ENCODE measurements at places on chromosomes 12 and 14.

GRCh38 chr12:130859161-130859560 is 12.7 kb upstream of the RAN start:
- DNase-seq = no peak

- peak; percentile 20 for DNase-seq
Measured at GRCh38 chr12:82650627-82651337, 35.9 kb upstream of the TMTC2 start.

DNA sequence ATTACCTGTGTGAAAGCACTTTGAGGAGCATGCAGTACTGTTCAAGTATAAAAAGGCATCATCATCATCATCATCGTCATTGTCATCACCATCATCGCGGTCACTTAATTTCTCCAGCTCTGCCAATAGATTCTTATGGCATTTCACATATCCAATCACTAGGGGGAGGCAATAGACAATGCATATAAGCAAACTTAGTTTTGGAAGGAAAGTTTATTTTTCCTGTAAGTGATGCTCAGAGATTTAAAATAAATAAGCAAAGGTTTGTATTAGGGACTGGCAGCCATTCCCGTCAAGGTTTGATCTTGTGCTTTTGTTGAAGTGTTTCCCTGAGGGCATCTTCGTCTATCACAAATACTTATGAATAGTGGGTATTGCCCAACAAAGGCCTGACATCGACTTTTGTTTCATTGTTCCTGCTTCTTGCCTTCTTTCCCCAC is 127.4 kb downstream of the KTN1 start:
- peak; percentile 40 for DNase-seq

DNA sequence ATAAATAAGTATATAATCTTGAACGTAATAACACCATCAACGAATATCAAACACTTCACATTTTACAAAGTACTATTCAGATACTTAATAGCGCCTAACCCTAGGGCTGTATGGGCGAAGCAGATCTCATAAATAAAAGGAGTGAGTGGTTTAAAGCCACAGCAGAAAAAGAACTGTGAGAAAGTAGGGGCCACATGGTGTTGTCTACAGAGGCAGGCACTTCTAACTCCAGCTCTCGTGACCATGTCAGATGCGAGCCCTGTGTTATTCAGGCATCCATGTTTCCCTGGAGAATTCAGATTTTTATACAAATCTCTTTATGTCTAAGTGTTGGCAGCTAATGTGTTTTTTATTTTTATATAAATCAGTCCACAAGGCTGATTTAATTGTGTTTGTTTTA is 212.2 kb downstream of the FBXL14 start:
- DNase-seq = no peak

DNA sequence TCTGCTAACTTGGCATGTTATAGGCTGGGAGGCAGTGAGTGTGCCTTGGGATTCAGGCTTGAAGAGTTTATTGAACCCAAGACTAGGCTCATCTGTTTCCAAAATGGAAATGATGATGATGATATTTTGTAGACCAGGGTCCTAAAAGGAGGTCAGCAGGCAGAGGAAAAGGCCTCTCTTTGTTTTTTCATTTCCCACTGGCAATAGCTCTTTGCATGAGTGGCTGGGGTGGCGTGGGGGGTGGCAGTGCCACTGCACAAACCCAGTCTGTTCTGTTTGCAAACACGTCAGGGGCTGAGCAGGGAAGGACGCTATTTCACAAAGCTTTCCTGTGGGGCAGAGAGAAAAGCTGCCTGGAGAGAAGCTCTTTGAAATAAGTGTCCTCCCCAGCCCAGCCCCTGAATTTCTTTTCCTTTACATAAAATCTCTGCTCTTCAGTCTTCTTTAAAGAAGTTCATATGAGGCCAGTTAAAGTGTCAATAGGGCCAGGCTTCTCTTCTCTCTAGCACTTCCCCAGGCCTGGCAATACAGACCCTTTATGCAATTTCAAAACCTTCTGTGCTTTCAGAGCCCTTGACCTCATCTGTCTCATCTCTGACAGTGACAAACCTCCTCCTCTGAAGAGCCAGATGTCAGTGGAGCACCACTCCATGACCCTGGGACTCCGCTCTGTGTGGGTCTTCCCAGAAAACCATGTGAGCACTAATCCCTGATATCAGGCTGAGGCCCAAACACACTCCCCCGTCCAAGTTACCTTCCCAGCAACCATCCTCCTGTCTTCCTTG is 72.8 kb downstream of the ZNF664 start:
- DNase-seq = no peak

- no peak for DNase-seq
Measured at GRCh38 chr12:12804432-12804886, 8.7 kb upstream of the DDX47 start.

DNA sequence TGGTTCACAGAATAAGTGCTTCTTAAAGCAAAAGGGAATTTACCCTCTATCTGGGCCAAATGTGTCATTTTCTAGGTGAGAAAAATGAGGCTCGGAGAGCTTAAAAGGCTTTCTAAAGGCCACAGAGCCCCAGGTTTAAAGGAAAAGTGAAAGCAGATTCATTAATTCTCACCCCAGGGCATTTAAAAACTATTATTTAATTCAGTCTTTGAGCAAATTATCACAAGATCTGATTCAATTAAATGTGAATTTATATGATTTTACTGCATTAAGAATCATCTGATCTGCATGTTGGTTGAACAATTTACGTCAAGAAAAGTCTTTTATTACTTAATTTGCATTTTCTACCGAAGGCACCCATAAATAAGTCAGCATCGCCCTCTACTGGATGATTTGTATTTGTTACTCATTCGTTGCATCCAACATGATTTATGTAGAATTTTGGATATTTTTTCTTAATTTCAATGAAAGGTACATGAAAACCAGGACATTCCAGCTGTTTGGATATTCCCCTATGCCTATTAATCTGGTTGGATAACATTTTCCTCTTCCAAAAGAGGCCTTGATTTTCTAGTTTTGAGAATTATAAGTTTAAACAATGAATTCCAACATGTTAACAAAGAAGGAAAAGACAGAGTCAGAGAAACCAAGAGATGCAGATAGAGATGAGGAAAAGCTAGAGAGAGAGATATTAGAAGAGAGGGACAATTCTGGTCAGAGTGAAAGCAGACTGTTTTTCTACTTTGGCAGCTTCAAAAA is 19.1 kb upstream of the DHRS7 start:
- DNase-seq = peak; percentile 88

- no peak for DNase-seq
Measured at GRCh38 chr14:26765301-26765700, 167.5 kb upstream of the NOVA1 start.

GRCh38 chr12:100427078-100427477 is 46.6 kb upstream of the NR1H4 start:
- no peak for DNase-seq

DNA sequence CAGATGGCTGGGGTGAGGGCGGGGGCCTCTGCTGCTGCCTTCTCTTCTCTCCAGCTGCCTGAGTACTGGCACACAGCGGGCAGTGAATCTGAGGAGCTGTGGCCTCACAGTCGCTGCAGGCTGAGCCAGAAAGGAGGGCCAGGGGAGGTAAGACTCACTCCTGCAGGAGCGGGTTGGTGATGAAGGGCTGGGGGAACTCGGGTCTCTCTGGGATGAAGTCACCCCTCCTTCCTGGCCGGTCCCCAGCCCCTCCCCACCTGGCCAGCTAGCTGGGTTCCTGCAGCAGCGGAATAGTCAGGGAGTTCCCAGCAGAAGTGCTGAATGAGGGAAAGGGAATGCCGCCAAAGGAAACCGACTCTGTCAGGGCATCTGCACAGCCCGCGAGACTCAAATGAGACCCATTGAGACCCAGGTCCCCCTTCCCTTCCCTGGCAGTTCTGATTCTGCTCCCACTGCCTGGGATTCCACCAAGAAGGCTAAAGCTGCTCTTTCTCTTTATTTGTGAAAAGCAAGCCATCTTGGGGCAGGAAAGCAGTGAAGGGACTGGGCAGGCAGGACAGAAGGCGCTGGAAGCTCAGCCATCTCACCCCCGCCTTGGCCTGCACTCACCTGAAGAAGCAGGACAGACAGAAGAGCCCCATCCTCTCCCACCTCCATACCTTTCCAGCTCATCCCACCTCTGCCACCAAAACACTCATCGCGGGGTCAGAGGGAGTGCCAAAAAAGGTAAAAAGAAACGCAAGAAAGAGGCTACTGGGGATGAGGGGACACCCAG is 5.3 kb downstream of the NGB start:
- no peak for DNase-seq

DNA sequence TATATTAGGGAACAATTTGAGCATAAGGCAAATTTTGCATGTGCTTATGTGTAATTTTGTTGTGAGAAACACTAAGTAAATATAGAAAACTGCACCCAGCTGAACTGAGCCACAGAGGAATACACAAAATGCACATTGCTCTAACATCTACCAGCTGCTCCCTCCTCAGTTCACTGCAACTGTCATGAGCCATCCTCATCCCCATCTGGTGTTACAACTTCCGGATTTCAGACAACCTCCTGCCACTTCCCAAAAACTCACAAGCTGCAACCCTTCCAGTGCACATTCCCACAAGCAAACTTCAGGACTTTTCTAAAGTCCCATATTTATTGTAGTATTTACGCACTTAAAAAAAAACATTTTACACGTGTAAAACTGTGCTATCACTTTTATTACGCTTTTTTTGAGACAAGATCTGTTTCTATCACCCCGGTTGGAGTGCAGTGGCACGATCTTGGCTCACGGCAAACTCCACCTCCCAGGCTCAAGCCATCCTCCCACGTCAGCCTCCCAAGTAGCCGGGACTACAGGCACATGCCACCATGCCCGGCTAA is 169.1 kb upstream of the TBX3 start:
- no peak for DNase-seq

DNA sequence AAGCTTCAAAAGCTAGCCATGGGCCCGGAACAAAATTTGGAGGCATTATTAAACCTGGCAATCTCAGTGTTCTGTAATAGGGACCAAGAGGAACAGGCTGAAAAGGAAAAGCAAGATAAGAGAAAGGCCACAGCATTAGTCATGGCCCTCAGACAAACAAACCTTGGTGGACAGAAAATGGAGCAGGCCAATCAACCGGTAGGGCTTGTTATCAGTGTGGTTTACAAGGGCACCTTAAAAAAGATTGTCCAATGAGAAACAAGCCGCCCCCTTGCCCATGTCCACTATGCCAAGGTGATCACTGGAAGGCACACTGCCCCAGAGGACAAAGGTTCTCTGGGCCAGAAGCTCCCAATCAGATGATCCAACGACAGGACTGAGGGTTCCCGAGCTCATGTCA is 653.9 kb upstream of the TMEM132C start:
- no peak for DNase-seq

DNA sequence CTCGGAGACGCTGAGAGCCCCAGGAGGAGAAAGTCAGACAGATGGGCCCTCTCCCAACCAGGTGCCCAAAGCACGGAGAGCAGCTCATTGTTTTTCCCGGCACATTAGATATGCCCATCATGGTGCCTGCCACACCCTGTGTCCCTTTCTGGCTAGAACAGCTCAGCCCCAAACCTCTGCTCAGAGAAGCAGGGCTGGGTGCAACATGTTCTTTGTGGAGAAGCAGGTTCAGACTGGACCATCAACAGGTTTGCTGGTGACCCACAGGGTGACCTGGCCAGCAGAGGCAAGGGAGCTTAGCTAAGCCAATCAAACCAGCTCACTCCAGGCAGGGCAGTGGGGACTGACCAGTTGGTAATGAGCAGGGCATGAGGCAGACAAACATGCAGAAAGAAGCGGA is 13.4 kb downstream of the RAB15 start:
- DNase-seq = no peak

DNA sequence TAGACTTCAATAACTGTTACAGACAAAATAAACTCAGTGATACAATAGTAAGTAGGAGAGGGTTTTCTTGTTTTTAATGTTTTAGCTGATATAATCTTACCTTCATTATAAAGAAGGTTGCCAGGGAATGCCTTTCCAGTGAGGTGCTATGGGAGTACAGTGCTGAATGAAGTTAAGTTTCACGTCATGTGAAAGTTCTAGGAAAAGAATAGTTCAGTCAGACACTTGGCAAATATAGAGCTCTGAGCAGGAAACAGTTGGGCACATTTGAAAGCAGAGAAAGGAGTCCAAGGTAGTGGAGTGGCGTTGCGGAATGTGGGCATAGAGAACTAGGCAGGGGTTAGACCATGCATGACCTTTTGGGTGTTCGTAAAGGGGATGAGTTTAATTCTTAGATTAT is 88.6 kb upstream of the DCN start:
- DNase-seq = no peak

GRCh38 chr12:98064501-98064900 is 450.9 kb upstream of the TMPO start:
- no peak for DNase-seq

GRCh38 chr12:89417246-89417977 is 65.1 kb upstream of the DUSP6 start:
- DNase-seq = no peak

- DNase-seq = no peak
Measured at GRCh38 chr14:99581938-99582337, 22.1 kb downstream of the CCDC85C start.

DNA sequence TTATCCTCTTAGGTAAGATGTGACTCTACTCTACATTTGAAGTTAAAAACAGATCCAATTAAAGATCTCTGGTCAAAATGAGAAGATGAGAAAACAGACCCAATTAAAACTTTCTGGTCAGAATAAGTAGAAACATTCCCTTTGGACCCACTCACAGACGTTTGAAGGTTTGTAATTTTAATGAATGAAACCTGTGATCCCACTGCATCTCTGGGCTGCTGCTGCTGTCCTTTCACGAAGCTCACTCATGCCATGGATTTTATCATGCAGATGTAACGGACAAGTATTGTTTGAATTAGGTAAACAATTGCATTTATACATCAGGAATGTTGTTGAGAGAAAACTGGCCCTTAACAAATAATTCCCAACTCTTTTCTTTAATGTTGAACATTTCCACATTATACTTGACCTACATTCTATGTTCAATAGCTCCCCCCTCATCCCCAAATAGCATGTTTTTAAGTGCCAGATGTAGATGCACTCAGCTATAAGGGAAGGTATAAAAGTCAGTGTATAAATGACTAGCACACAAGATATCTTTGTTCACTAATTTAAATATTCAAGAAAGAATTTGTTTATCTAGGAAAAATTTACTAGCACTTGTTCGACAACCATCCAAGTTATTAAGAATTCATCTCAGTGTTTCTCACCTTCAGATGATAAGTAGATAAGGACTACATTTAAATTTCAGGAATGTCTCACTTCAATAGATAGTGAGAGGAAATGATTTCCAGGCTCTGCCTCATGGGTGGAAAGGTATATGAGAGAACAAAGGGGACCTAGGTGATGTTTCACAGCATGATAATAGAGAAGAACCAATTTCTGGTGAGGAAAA is 202.3 kb upstream of the LMNTD1 start:
- no peak for DNase-seq

DNA sequence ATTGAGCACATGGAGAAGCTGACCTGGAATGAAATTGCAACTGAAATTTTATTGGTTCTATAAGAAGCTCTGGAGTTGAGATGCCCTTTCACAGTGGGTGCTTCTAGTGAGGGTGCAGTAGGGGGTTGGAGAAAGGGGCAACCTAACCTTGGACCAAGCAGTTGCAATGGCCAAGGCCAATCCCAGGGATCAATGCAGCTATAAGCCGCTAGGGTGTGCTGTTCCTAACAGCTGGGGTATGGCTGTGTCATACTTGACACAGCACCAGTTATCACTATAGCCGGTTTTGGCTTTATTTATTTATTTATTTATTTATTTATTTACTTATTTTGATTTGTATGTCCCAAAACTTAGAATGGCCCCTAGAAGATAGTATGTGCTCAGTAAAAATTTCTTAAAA is 505.9 kb downstream of the FLRT2 start:
- peak; percentile 3 for DNase-seq

- DNase-seq = no peak
Measured at GRCh38 chr12:111788178-111788654, 21.5 kb downstream of the ALDH2 start.
